ENCODE measurements at places on chromosomes 5 and 9.

GRCh38 chr5:31948006-31948405 is 226.1 kb downstream of the GOLPH3 start:
- no peak for DNase-seq

GRCh38 chr9:93899609-93900435 is 55.3 kb downstream of the BARX1 start:
- DNase-seq = no peak

- DNase-seq = no peak
Observed at GRCh38 chr5:156560002-156560401, 233.0 kb downstream of the SGCD start.

DNA sequence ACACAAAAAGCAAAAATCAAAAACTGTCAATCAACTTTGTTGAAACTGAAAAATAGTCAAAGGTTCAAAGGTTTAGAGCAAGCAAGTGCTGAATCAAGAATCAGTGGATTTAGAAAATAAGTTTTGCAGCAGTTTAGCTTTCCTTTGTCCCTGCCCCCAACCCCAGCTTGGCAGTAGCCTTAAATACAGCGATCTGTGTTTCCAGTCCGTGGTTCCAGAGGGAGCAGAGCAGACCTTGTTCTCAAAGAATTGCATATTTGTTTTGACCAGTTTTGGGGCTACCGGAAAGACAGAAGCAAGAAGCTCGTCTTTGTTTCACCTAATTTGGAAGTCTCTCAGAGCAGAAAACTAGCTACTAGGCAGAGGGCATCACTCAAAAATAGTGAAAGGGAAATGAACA is 57.2 kb upstream of the PRDM9 start:
- no peak for DNase-seq

DNA sequence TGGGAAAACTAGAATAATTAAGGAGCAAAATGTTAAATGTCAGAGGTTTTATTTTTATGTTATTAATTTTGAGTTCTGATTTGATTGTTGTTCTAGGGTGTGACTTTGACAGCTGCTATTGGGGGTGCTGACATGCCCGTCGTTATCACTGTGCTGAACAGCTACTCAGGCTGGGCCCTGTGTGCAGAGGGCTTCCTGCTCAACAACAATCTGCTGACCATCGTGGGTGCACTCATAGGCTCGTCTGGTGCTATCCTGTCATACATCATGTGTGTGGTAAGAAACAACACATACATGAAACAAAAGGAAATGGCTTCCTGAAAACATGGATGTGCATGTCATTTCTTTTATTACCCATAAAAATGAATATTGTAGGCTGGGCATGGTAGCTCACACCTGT is 56.1 kb downstream of the NNT start:
- DNase-seq = no peak

DNA sequence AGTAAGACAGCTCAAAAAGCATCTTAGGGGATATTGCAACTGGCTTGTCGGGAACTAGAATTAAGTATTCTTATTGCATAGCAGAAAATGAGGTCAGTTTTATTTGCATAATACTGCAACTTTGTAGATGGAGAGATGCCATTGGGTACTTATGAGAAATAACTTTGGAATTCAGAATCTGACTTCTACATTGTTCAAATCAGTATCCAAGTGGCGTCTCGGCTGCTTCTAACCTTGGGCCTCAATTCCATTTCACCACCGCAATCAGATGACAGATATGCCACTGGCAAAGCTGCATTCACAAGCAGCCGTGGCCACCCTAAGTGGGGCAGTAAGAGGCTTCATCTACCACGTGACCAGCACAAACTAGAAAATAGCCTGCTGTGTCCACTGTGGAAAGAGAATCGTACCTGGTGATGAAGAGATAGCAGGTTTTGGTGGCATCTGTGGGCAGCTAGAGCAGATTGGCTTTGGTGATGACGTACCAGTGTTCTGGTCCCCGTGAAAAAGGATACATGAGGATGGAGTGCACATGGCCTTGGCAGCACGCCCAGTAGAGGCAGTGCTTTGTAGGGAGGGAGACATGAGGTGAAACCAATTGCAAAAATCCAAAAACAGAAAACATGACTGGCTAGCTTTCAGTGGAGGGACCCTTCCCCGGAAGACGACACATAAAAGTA is 116.6 kb downstream of the KLHL3 start:
- DNase-seq = peak; percentile 20

GRCh38 chr9:126531035-126531571 is 82.6 kb upstream of the LMX1B start:
- DNase-seq = no peak

GRCh38 chr5:135212361-135213026 is 178.5 kb upstream of the PITX1 start:
- no peak for DNase-seq

DNA sequence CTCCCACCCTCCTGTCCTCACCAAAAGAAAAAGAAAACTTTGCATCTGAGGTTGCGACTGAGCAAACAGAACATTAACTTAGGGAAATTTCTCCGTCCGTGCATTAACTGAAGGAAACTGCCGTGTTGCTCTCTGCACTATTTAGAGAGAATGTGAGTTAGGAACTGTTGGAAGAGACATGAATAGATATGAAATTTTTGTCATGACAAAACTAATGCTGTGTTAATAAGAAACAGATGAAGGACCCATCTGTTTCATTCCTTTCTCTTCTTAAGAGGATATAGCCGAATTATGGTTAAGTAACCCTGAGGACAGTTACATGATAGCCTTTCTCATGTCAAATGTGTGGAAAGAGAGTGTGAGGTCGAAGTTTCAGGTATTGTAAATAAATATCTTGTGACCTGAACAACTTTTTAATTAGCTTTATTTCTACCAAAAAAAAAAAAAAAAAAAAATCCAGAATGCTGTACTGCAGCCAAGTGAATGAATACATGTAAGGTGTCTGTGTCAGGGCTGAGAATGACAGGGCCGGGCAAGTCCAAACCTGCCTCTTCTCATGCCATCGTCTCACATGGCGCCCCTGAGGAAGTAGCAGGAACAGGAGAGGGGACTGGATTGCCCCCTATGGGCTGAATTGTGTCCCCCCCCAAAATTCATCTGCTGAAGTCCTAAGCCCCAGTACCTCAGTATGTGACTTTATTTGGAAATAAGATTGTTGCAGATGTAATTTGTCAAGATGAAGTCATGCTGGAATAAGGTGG is 35.6 kb upstream of the ANKRD33B start:
- DNase-seq = no peak

DNA sequence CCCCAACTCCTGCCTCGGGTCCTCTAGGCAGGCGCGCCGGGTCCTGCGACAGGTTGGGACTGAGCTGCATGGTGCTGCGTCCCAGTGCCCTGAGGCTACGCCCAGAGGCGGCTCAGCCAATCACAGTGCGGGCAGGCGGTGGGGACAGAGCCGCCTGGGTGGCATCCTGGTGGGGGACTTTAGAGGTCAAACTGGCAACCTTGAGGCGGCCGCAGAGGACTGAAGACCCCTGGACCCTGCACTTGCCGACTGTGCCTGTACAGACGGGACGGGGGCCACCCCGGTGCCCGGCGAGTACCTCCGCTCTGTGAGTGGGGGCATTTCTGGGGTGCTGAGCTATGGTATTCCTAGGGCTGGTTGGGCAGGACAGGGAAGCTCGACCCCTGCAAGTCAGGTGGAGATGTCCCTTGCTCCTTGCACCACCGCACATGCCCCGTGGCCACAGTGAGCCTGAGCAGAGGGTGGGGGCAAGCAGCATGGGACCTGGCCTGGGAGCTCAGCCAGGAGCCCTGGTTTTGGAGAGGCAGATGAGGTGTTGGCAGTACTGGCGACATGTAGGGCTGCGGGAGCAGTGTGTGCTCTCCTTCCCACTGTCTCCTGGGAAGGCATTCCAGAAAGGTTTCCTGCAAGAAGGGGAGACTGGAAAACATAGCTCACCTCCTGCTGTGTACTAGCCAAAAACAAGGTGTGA is 45.5 kb downstream of the CTSL start:
- DNase-seq = no peak

DNA sequence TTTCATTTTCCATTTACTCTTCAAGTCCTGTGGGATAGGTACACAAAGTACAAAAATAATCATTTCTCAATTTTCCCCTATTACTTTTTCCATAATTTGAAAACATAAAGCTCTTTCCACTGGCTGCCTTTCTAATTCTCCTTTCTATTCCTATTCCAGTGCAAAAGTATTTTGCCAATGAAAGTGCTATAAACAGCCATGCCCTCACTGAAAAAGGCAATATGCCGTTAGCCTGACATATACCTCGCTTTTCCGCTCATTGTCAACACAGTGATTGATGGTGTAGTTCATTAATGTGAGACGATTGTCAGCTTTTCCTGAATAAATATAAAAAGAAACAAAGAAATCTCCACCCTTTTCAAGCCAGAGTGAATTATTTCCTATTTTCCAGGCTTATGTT is 97.5 kb downstream of the EBF1 start:
- no peak for DNase-seq

GRCh38 chr5:133051061-133051541 is 712 bp upstream of the HSPA4 start:
- DNase-seq = no peak

DNA sequence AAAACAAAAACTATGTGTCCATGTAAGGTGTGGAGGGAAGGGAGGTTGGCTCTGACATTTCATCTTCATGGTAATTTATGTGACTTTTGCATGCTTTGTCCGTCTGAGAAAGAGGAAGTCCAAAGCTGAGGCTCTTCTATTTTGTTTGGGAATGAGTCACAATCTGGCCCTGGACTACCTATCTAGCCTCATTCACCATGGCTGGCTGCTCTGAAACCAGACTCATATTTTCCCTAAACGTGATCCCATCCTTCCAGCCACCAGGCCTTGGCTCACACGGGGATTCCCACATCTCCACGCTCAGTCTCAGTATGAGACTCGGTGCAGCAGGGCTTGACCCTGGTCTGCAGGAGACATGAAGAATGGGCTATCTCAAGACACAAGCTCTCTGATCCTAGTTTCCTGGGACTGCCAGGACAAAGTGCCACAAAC is 672.8 kb downstream of the ACTL7B start:
- DNase-seq = no peak

DNA sequence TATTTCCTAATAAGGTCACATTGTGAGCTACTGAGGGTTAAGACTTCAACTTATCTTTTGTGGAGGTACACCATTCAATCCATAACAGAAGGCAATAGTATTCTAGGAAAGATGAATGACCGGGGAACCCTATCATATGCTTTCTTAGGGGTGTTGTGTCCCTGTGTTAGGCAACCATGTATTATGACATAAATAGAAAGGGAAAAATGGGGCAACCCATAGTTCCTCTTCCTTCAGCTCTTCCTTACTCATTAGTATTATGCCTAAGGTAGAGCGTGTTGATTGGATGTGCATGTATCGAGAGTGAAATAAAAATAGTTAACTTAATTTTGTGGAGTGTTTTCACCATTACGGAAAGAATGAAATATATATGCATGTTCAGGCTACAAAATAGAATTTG is 6.0 kb upstream of the CCNJL start:
- no peak for DNase-seq

DNA sequence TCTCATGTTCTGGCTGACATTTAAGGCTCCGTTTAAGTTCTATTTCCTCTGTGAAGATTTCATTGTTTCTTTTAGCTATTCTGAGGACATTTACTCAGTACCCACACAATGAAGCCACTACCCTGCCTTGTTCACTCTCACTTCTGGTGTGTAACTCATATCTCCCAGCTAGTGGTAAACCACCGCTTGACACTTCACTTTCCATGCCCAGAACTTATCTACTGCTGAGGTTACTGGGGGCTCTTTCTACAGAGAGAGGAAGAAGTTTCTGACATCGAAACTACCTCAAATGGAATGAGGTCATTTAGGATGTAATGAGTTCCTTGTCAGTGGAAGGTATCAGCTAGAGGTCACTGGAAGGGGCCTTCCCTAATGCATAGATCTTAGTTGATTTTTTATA is 501.5 kb downstream of the DMAC1 start:
- DNase-seq = no peak

GRCh38 chr9:132094314-132094791 is 14.7 kb upstream of the MED27 start:
- no peak for DNase-seq

GRCh38 chr5:174737330-174737729 is 12.9 kb downstream of the MSX2 start:
- no peak for DNase-seq

DNA sequence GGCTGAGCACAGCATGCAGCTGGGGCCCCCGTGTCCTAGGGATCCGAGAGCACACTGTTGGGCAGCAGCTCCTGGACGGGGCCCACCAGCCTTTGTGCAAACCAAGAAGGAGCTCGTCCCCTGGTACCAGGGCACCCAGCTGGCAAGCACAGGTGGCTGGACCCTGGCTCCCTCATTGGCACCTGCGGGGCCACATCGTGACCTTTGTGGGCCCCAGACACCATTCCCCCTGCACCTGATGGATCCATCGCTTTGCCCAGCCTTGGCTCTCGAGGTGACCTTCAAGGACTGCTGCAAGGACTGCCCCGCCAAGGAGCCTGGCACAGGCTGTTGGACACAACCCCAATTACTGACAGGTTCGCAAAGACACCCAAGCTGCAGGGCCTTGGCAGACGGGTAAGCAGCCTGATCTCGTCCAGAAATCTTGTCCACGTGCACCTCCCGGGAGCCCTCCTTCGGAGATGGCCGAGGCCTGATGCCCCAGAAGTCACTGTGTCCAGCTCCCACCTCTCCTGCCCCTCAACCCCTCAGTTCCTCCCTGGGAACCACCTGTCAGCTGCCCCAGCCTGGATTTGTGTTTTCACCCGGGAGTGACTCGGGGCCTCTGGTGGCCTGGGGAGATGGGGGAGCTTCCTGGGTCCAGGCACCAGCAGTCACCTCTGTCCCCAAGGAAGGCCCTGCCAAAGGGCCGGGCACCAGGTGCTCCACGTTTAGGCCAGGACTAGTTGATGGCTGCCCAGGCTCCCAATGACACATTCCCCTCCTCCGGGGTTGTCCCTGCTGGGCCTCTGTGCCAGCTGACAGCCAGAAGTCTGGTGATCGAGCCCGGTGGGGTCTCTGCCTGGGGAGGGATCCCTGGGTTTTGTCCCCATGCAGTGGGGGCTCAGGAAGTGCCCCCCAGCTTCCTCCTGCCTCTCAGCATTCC is 137.1 kb upstream of the PPP1R26 start:
- no peak for DNase-seq

DNA sequence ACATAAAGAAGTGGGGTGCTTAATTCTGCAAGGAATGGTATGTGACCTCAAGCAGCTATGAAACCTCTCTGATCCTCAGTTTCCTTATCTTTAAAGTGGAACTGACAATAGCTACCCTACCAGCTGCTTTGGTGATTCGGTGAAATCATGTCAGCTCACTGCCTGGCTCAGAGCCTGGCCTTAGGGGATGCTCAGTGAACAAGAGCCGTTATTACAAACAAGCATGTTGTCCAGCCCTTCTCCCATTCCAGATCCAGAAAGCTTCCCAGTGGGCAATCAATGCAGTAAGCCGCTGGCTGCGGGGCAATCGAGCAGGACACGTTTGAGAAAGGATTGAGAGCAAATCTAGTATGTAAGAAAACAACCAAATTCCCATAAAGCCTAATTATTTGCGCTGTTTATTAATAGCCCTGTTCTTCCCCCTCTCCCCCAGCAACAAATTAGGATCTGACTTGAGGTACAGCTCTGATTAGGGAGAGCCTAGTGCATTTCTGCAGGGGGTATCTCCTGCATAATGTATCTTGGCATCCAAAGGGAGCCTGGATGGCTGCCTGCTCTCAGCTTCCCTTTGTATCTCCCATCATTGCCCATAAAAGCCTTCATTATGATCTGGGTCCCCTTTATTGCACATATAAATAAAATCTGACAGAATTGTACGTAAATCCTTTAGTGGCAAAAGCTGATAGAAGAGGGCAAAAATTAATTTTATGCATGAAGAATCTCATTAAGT is 371.4 kb downstream of the TMEM232 start:
- DNase-seq = peak; percentile 62

Measured in hippocampal formation (tissue), 2 donors.